ENCODE measurements at places on chromosomes 1 and 21.

DNA sequence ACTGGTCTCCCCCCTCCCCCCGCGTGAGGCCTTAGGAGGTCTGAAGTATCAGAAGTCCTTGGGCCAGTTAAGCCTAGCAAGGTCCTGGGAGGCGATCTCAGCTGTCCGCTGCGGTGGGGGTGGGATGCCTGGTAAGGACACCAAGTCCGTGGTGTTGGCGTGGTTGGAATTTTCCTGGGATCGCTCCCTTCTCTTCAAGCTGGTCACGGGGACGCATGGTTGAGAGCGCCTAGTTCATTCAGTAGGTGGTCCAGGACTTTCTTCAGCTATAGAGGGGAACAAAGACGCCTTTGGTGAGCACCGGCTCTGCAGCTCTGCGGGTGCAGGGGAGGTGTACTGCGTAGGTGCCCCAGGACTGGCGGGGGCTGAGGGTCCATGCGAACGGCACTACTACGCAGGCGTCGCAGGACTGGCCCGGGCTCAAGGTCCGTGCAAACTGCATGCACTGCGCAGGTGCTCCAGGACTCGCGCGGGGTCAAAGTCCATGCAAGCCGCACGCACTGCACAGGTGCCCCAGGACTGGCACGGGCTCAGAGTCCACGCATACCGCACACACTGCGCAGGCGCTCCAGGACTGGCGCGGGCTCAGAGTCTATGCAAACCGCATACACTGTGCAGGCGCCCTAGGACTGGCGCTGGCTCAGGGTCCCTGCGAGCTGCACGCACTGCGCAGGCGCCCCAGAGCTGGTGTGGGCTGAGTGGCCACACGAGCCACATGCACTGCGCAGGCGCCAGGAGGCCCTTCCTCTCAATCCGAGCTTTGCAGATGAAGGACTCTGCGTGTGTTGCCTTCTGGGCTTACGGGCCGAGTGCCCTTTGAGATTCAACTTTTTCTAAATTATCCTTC lies 36.6 kb upstream of the HMGN1 start:
- peak; percentile 49 for DNase-seq

GRCh38 chr1:223647249-223647648 lies 18.3 kb downstream of the CAPN8 start:
- DNase-seq, result no peak

- DNase-seq, result no peak
Measured at GRCh38 chr1:151147665-151148064, 1.2 kb upstream of the SEMA6C start.

- no peak for DNase-seq
Measured at GRCh38 chr1:215888159-215888558, 321.1 kb downstream of the KCTD3 start.

GRCh38 chr1:84619383-84620102 lies 45.3 kb upstream of the CTBS start:
- DNase-seq, result peak; percentile 90

DNA sequence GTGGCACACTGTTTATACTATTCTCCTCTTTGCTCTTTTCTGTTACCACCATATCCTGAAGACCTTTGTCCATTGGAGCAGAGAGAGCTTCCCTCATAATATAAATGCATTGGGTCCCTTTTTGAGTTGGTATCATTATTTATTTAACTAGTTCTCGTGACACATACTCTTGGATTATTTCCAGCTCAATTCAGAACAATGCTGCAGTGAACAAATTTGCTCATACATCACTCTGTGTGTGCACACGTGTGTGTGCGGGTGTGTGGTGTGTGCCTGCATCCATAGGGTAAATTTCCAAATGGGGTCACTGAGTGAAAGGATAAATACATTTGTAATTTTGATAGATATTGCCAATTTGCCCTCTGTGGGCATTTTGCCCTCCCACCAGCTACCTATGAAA lies 5.8 kb downstream of the PLA2G2A start:
- no peak for DNase-seq

DNA sequence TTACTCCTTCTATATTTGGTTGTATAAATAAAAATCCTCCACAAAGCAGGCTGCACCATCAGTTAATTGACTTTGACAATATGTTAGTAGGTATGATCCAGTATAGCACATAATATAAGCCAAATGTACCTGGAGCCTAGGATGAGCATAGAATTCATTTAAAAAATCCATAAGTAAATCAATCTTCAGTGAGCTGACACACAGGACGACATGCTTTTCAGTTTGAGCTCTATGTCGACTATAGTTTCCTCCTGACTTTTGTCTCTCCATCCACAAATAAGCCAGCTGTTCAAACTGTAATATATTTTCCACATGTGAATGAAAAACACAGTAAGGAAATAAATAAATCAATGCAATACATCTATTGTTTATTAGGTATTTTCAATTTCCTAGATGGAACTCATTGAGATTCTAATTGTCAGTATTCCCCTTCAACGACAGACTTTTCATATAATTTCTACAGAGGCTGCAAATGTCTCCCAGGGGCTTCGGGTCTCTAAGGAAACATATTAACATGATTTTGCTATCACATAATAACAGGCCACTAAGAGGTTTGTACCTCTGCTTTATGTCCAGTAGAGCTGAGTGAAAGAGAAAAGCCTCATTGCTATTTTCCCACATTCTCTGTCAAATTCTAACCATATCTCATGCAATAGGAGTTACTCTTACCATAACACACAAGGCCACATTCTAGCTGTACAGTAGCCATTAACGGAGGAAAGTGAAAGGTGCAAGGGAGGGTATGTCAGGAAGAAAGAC lies 180.1 kb downstream of the KCNT2 start:
- DNase-seq, result no peak

- no peak for DNase-seq
Measured at GRCh38 chr21:34262469-34262845, 101.3 kb upstream of the KCNE2 start.

DNA sequence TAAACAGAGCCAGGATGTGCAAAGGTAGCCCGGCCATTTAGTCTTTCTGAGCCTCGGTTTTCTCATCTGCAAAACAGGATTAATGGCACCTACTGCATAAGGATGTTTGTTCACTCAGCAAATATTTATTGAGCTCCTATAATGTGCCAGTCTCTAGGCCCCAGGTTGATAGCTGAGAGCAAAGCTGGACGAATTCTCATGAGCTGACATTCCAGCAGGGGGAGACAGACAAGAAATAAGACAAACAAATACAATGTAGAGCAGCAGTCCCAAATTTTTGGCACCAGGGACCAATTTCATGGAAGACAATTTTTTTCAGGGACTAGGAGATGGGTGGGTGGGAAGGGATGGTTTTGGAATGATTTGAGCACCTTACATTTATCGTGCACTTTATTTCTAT lies 74.3 kb upstream of the PAX7 start:
- DNase-seq, result no peak

GRCh38 chr1:198465201-198466144 lies 75.0 kb downstream of the ATP6V1G3 start:
- peak; percentile 39 for DNase-seq

DNA sequence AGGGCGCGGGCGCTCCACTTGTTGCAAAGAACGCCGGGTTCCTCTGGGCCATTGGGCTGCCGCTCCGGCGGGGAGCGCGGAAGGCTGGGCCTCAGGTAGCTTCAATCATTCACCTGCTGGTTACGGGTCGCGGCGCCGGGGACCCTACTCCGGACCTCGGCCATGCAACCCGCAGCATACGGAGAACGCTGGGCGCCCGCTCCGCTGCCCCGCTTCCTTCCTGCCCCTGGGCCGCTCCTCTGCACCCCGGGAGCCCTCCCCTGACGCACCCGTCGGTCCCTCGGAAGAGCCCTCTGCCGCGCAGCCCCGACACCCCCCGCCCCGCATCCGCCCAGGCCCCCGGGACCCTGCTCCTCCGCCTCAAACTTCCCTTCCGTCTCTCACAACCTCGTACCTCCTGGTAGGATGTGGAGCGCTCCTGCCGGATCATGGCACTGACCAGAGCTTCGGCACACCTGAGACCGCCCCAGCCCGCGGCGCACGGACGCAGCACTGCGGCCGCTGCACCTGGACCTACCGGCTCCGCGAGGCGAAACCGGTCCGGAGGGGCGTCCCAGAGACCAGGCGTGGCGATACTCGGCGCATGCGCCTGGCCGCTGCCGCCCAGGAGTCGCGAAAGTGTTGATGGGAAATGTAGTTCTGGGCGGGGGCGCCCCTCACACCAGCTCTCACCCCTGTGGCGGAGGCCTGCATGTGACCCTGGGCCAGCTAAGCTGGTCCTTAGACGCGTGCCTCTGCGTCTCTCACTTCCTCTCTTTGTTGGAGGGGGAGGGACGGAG lies at the start of gene PACC1:
Gene PACC1, minus strand, starts transcription at position 559 of the 779 bp plus-strand sequence. Its CDS starts 129 bp downstream, at position 430.
- peak; percentile 82 for DNase-seq

DNA sequence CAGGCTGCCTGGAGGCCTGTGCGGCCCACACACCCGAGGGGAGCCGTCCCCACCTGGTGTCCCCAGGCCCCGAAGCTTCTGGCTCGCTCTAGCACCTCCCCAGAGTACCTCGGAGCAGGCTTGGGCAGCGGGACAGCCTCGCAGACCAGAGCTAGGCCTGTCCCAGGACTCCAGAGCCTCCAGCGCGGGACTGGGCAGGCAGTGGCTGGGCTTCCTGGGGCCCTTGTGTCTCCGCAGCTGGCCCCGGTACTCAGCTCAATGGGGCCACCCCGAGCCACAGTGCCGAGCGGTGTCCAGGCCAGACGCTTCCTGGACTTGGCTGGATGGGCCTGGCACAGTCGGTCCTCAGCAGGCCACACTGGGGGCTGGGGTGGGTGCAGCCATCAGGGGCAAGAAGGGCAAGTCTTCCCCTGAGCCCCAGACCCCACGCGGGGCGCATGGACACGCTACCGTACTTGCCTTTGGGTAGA lies 4.9 kb downstream of the SCNN1D start:
- DNase-seq, result no peak

DNA sequence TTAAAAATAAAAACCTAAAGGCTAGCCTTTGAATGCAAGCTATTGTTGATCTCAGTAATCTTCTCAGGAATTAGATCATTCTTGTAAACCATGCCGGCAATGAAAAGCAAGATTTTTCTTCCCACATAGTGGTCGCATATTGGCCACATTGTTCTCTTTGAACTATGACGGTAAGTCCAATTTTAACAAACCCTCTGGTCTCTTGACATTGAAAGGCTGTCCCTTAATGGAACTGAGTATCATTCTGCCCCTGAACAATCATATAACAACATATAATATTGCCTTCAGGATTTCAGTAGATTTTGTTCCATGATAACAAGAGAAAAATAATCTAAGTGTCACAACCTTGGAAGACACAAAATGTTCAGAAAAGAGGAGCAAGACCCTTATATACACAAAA lies 1.3 kb downstream of the TNNI3K start:
- DNase-seq, result no peak

DNA sequence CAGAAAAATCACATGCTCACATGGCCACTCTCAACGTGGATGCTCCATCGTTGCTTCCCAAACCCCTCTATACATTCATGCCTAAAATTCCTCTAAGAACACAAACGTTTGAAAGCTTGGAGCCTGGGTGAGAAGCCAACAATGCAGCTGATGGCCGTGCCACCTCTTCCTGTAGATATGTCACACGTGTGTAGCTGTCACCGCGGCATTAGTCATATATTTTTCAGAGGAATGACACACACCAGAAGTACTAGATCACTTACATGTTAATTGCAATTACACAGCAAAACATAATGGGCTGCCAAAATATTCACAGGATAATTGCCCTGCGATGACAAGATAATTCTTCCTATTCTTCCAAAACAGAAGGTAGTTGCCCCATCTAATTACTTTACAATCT lies 112.7 kb upstream of the BACE2 start:
- no peak for DNase-seq

- peak; percentile 64 for DNase-seq
Measured at GRCh38 chr1:235783148-235783776, 83.4 kb downstream of the LYST start.

- DNase-seq, result no peak
Measured at GRCh38 chr1:107896936-107897335, 68.0 kb downstream of the VAV3 start.

DNA sequence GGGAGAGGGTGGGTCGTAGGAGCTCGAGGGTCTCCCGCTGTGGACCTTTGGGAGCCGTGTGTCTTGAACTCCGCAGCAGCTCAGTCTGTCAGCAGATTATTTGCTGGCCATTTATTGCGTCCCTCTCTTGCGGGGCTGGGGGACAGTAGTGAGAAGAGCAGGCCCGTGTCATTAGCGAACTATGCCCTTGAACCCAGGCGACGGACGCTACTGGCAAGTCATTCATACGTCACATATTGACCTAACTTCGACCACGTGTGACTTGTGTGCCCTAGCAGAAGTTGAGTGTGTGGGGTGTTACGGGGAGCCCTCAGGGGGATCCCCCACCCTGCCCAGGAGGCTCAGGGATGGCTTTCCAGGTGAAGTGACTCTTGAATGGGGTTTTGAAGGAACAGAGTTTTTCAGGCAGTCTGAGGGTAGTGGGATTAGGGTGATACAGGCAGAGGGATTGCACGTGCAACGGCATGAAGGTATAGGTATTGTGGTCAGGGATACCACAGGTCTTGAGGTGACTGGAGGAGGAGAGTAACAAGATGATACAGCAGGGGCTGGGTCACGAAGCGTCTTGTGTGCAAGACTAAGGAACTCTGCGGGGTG lies 13.0 kb downstream of the RCC1 start:
- peak; percentile 50 for DNase-seq

DNA sequence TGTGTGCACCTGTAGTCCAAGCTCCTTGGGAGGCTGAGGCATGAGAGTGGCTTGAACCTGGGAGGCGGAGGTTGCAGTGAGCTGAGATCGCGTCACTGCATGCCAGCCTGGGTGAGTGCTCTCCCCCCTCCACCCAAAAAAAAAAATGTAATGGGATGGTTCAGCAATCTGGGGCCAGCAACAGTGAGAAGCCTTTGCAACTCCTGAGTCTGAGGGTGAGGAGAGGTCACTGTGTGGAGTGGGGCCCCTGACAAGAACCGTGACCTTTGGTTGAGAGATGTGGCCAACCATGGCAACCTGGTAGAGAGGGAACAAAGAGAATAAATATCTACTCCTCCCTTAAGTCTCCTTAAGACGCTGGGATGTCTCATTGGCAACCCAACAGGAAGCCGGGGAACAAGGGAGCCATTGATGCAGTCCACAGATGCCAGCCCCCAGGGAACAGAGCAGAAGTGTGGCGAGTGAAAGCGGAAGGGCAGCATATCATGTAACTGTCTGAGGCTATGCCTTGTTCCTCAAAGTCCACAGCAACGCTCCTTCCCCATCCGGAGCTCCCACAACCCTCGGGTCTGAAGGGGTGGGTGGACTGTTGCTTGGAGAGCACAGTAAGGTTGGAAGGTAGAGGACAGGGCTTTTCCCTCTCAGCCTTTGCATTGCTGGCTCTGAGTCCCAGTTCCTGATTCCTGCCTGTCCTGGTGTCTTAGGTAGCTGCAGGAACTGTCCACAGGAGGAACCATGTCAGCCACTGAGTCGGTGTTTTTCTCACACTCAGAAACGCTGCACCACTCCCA lies 8.3 kb downstream of the TRNP1 start:
- peak; percentile 26 for DNase-seq

Measured in RCC 7860 (cell line).